NCI-H1092 treated with DMSO at 0.1 percent for 48 hours (cell line): ENCODE measurements at places on chromosomes 13 and 19.

DNA sequence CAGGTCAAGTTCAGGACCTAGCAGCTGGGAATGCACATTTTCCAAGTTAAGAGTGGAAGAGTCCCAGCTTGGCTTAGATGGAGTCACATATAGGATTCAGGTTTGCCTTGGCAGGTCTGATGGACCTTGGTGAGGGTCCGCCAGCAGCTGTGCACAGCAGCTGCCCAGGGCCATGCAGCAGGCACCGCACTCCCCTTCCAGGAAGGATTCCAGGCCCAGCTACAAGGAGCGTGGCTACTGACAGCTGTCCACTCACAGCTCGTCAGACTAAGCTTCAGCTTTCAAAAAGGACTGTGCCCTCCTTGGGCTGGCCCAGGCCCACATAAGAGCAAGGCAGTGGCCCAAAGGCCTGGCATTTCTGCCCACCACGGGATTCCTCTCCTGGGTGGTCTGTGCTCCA is 68.4 kb downstream of the ALOX5AP start:
- no peak for DNase-seq

GRCh38 chr19:1373534-1374249 is 10.0 kb upstream of the NDUFS7 start:
- DNase-seq = no peak

GRCh38 chr13:94033830-94034642 is 445.4 kb downstream of the DCT start:
- DNase-seq = no peak

DNA sequence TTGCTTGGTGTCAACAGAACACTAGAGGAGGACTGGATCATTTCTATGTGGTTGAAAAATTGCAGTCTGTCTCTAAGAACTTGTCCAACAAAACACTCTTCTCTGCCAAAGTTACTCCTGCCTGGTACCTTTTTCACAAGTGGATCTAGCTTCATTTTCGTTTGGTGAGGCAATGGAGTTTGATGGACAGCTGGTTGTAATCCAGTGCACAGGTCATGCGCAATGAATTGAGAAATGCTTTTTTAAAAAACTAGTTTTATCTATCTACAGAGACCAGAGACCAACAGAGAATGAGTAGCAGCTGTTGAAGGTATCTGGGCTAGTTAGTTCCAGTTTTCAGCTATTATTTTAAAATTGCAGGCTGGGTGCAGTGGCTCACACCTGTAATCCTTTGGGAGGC is 12.0 kb upstream of the KBTBD6 start:
- no peak for DNase-seq

DNA sequence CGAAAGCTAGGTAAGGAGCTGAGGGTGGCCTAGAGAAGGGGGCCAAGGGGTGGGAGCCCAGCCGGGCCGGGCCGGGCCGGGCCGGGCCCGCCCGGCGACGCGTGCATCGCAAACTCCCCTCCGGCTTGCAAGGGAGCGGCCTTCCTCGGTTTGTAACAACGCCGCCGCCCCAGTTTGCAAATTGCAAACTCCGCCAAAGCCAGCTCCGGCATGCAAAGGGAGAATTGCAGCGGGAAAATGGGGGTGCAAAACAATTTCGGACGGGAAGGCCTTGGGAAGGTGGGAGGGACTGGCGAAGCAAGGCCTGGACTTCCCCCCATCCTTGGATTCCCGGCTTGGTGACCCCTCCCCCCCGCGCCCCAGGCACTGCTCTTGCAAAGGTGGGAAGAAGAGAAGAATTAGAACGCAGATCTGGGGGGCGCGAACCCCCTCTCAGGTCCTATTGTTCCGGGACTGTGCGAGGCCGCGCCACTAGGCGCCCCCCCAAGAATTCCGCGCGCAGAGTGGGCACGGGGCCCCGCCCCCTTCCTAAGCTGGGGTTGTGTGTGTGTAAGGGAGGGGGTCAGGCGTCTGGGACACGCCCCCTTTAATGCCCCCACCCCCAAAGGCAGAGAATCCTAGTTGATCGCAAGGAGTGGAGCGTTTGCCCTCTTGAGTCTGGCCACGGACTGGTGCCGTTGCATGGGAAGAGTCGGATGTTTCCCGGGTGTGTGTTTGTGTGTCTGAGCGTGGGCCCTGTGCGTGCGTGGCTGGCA is 926 bp downstream of the PRR12 start:
- peak; percentile 20 for DNase-seq

DNA sequence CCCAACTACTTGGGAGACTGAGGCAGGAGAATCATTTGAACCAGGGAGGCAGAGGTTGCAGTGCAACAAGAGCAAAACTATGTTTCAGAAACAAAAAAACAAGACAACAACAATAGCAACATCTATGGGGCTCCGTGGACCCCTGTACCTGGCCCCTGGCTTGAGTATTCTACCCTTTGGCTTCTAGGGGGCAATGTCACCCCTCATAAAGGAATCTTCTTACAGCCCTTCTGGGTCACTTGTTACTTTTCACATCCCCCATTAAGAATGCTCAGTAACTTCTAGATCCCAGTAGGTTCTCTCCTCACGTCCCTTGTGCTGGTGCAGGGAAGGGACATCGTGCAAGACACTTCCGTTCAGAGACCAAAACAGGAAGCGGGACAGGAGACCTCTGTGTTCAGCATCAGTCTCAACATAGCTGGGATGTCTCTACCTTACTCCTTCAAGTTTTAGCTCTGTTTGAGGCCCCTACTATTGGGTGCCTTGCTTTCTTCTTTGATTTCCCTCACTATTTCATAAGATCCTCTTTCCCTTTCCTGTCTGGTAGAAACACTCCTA is 218.1 kb upstream of the ARGLU1 start:
- DNase-seq = no peak

DNA sequence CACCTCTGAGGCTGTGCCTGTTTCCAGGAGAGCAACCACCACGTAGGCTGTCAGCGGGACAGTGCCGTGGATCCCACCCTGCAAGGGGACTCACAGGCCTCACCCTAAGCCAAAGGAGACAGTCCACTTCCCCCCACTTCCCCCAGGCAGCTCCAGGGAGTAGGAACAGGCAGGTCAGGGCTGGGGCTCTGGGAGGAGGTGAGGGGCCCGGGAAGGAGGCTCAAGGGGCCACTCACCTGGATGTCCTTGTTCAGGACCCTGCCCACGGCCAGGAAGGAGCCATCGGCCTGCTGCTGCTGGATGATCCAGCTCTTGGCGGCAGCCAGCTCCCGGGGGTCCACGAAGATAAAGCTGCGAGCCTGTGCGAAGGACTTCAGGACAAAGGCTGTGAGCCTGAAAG is 25.6 kb downstream of the F2RL3 start:
- no peak for DNase-seq

DNA sequence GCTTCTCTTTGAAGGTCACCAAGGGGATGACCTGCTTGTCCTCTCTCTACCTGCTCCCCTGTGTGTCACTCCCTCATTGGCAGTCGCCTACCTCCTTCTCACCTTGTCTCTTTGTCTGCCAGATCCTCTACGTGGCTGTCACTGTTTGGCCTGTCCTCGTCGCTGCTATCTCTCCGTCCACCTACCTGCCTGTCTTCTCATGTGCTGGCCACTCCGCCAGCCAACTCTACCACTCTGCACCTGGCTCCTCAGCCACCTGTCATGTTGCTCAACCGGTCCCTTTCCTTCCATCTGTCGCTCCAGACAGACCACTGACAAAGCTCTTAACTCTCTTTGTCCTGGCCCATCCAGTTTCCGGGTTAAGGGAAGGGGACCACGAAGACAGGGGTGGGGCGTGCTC is at the start of gene KLK12:
Gene KLK12, minus strand, starts transcription at position 299 of the 400 bp plus-strand sequence. CDS start 381 bp downstream, outside the sequence.
- no peak for DNase-seq

GRCh38 chr13:99384468-99384867 is 77.3 kb upstream of the GPR183 start:
- DNase-seq = no peak

DNA sequence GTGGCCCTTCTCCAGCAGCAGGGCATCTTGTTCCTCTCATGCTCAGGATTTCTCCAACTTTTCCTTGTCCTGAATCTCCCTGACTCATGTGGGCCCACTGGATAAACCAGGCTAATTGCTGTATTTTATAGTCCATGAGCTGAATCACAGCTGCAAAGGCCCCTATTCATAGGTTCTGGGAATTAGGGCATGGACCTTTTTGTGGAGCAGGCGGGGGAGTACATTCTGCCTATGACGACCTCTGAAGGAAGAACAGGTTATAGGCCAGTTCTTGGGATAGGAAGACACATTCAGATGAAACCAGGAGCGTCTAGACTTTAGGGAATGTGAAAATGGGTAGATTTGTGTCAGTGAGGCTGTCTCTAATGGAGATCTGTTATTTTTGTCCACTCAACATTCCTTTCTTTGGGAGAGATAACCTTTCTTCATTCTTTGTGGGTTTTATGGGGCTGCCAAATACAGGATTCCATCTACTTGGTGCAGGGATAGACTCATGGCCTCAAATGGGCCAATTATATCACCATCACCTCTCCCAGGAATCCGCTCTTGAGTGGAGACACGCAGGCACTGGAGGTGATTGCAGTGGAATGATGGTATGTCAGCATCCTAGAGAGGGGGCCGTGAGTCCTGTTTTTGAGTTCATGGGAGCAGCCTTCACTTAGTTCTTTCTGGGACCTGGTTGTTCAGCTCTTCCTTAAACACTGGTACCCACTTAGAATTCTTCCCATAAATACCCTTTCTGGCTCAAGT is 45.1 kb upstream of the CNMD start:
- no peak for DNase-seq

GRCh38 chr19:12694641-12695040 is 1.8 kb downstream of the FBXW9 start:
- no peak for DNase-seq

DNA sequence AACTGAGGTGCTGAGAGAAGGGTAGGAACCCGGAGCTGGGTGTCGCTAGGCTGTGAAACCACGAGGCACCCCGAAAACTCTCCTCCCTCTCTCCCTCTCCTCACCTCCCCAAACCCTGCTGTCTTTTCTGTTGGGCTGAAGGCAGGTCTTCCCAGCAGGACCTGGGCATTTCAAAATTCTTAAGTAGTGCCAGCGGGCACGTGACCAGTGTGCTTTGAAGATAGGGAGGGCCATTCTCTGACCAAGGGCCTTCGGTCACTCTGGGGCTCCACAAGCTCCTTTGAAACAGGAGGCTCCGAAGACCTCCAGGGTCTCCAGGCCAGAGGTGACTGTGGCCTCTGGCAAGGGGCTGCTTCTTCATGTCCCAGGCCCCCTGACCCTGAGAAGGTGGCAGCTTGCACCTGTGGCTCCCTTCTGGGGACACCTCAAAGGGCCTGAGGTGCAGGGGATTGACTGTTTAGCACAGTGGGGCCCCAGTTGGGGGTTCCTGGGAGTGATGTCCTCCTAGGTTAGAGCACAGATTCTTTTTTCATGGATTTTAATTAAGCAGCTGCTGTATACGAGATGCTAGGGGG is 48.3 kb downstream of the DNM2 start:
- DNase-seq = no peak

DNA sequence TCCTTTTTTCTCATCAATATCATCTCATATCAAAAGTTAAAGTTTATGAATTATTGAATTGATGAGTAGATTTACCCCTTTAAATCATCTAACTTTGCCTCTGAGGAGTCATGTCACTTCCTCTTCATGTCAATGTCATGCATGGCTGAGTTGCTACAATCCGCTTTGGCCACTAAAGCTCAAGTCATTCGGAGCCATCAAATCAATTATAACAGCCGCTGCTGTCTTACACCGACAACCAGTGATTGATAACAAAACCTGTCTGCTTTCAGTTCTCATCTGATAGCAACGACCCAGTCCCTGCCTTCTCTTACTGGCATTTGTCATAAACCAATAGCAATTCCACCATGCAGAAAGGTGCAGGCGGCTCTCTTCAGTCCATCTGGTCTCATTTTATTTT is 429.3 kb downstream of the DIAPH3 start:
- no peak for DNase-seq

DNA sequence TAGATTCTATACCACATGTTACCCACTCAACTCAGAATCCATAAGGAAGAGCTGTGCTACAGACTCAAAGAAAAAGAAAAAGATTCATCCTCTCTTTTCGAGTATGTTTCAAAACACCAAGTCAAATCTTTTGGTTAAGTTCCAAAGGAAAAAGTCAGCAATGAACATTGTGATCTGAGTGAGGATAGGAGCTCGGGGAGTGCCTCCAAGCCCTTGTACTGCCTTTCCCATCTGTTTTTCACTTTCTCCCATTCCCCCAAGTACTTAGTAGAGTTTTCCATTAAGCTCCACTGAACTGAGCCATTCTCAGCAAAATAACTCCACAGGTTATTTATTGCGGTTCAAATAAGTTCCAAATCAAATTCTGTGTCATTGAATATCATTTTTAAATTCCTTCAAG is 47.7 kb upstream of the MAB21L1 start:
- DNase-seq = no peak

GRCh38 chr19:37221136-37221535 is 3.1 kb downstream of the ZNF383 start:
- DNase-seq = no peak

DNA sequence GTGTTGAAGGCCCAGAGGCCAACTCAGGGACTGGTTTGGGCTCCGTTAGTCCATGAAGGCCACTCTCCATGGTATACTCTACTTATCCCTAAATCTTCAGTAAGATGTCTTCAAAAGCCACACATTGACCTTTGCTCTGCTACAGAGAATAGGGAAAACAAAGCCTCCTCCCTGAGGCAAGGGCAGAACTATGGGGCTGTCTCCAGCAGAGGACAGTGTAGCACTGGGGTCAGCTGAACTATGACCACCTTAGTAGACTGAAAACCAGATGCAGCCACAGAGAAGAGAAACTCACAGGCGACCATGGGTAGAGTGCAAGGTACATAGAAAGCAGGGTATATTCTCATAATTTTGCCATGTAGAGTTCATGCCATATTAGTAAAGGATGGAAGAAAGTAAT is 587.4 kb downstream of the LMO7 start:
- DNase-seq = no peak

DNA sequence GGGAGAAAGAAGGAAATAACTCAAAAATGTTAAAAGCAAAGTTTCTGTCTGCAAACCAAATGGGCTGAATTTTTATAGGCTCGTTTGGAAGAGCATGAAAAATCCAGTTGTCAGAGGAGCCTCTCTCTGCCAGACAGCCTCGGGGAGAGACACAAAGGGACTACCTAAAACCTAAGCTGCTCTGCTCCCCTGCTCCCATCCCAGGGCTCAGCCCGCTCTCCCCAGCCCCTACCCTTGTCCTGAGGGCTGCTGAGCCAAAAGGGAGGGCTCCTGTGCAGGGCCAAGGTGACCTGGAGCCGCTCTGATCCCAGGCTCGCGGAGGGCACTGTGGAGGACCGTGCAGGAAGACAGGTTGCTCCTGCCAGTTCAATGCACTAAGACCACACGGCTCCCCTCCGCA is 96.7 kb upstream of the UQCRFS1 start:
- no peak for DNase-seq
